ENCODE measurements at places on chromosomes 4 and X.

- no peak for DNase-seq
Measured at GRCh38 chrX:70552130-70552704, 107.6 kb downstream of the DLG3 start.

GRCh38 chrX:143306991-143307937 is 210.0 kb downstream of the SPANXN3 start:
- no peak for DNase-seq

DNA sequence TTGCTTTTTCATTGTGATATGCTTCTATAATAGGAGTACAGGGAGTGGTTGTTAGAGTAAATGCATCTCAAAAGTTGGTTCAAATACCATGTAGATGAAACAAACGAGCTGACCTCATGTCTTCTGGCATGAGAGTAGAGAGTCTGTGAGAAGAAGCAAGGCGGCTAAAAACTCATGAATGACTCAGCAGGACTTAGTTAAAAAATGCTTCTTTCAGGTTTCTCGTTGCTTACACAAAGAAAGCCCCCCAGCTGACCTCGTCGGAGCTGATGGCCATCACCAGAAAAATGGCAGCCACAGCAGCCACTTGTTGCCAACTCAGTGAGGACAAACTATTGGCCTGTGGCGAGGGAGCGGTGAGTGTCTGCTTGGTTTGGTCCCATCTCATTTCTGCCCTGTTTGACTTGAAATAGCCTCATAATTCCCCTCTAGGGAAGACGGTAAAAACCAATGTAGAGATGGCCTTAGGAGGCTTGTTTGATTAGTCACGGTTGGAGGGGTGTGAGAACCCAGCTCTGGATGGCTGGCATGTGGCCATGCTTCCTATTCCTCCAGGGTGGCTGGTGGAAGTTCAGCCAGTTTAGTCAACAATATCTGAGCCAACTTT is 14.5 kb downstream of the AFP start:
- DNase-seq, result no peak

- DNase-seq, result no peak
Measured at GRCh38 chrX:16039834-16040233, 83.5 kb upstream of the GRPR start.

DNA sequence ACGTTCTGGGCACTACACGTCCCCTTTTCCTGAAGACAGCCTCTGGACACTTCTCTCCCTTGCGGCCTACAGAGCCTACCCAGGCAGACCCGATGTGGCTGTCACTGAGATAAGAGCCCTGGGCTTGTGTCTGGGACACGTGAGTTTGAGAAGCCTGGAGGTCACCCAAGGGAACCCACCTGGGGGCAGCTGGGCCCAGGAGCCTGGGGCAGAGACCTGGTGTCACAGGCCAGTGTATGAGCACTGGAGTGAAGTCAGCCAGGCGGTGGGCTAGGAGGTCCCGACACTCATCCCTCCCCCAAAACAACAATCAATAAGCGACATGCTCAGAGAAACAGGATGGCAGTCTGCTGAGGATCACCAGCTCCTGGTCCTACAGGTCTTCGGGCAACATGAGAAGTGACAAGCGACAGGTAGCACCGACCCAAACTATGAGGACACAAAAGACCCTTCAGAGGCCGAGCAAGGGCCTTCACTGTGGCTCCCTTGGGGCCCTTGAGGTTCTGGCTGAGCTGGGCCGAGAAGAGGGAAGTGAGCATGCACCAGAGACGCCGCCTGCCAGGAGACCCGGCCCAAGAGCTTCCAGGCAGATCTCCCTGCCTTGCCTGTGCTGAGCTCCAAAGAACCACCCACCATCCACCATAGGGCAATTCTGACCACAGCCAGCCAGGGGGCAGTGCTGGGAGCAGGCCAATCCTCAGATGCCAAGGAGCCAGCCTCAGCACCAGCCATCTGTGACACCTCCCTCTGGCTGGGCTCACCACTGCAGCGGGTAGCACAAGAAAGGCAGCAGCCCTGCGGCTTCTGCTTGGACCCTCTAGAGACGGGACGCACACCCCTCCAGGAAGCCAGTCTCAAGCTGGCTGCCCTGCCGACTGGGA is 11.0 kb upstream of the DUSP9 start:
- peak; percentile 31 for DNase-seq

DNA sequence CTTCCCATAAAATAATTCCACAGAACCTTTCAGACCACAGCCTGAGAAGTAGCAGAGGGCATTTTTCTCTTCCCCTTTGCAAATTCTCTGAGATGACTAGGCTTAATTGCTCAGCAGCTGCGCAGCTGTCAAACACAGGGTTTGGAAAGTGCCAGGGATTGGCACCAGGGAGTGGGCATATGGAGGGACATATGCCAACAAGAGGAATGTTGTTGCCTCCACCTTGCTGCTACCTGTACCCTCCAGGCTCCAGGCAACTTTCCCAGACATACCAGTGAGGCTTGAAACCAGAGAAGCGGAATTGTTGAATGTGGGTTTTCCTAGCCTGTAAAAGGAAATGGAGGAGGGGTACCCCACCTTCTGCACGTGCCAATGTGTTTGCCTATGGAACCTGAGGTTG is 256.2 kb upstream of the GPR101 start:
- no peak for DNase-seq

DNA sequence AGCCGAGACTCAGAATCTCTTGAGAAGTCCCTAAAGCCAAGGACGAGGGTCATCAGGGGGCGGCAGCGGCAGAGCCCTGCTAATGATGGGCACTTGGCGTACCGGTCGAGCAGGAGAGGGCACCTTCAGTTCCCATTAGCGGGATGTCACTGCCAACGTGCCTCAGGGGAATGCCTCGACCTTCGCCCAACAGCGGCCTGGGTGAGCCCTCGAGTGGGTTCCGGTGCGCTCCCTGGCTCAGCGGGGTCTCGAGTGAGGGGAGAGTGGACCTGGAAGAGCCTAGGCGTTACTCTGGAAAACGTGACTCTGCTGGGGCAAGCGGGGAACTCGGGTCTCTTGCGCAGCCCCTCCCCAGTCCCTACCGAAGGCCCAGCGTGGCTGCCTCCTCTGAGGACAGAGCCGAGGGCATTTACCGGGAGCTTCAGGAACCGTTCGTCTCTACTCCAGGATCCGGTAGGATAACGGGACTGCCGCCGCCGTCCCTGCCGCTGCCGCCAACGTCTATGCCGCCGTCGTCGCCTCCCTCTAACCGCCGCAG is 36.9 kb downstream of the PGRMC1 start:
- DNase-seq, result no peak

- DNase-seq, result no peak
Measured at GRCh38 chr4:181158971-181159370, 1084.2 kb upstream of the TENM3 start.

- no peak for DNase-seq
Measured at GRCh38 chrX:45077748-45078424, 122.8 kb downstream of the DIPK2B start.

- peak; percentile 13 for DNase-seq
Measured at GRCh38 chrX:133670383-133670782, 255.1 kb upstream of the GPC4 start.

GRCh38 chr4:53348046-53348445 is 17.8 kb downstream of the SCFD2 start:
- DNase-seq, result no peak

All from germinal center (tissue), 1 donor.